ENCODE measurements at places on chromosomes 5 and 9. TPM values are rescaled to one million over a fixed set of nuclear protein-coding genes. Genes with fewer than 3 reads are reported as not detected.

POU5F2 gene
- 0.75 TPM for total RNA-seq

CDC20B gene
- not detected for total RNA-seq

SHROOM1 gene
- 2.3 TPM for total RNA-seq

DAB2IP gene
- total RNA-seq, result 0.18 TPM

PCDHB14 gene
- total RNA-seq, result not detected

STKLD1 gene
- total RNA-seq, result not detected

CTXN3 gene
- not detected for total RNA-seq

MELK gene
- 57.1 TPM for total RNA-seq

PCDHAC1 gene
- total RNA-seq, result not detected

ARAP3 gene
- total RNA-seq, result 2.7 TPM

ORM2 gene
- total RNA-seq, result not detected

BARHL1 gene
- not detected for total RNA-seq

GRPEL2 gene
- 43.0 TPM for total RNA-seq

PRXL2C gene
- 5.6 TPM for total RNA-seq

UBAP2 gene
- total RNA-seq, result 48.2 TPM

ORM1 gene
- not detected for total RNA-seq

C5orf58 gene
- not detected for total RNA-seq

PPP2R2B gene
- total RNA-seq, result 0.46 TPM

NXNL2 gene
- total RNA-seq, result not detected

ALDH7A1 gene
- total RNA-seq, result 12.4 TPM

LURAP1L gene
- total RNA-seq, result not detected

FGFR4 gene
- 0.75 TPM for total RNA-seq

Measured in activated naive CD4-positive, alpha-beta T cell treated with anti-CD3 and anti-CD28 coated beads, Interleukin-2, amount 50 U/mL, for 72 hours (primary cell).